SK-N-SH (cell line): ENCODE measurements at places on chromosomes 13 and 19.

- no peak for DNase-seq
Observed at GRCh38 chr13:32211813-32212212, 103.3 kb downstream of the ZAR1L start.

DNA sequence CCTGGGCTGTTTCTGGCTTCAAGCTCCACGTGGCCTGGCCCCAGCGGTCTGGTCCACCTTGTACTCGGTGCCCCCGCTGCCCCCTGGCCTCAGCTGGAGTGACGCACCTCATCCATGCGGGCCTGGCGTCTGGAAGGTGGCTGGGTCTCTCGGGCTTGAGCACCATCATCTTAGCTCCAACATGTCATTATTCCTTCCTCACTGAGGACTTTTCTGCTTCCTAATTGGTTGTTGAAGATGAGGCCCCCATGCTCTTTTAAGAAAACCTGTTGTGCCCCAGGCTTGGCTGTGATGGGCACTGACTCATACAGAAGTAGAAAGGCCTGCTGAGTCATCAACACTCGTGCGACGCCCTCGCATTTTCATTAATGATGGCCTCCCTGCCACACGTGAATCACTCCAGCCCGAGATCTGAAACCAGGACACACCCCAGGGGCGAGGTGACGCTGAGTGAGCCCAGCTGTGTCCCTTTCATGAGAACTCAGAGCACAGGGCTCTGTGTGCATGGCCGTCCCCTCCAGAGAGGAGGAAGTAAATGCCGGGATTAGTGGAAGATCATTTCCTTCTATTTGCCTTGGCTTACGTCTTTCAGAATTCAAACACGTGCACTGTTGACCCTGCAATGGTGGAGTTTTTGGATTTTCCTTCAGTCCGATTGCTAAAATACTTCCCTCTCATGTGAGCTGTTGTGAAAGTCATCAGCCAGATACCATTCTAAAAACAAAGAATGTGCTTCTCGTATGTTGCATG lies 14.0 kb upstream of the GJA3 start:
- no peak for DNase-seq

- DNase-seq: no peak
Observed at GRCh38 chr13:34208336-34208735, 390.4 kb downstream of the RFC3 start.

- no peak for DNase-seq
Observed at GRCh38 chr13:45811891-45812694, 39.5 kb downstream of the SIAH3 start.

DNA sequence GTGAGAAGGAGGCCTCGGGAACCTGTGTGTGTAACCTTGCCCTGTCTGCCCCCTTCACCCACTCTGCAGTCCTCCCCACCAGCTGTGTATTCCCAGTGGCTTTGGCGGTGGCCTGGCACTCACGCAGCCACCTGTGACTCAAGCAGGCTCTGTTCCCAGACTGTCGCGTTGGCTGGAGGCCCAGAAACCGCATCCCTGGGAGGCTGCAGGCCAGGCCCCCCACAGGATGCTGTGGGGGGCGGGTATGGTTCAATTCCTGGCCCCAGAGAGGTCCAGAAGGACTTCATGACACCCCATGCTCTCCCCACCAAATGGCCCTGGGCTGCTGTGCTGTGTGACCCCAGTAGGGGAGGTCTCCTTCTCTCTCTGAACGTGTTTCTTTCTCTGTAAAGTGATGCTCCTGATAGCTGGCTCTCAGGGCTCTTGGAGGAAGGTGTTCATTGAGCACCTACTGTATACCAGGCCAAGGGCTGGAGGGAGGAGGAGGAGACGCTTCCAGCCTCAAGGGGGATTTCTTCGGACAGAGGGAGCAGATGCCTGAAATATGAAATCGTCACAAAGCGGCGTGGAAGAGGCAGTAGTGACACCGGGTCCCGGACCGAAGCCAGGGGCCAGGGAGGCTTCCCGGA lies 1.9 kb upstream of the LINGO3 start:
- DNase-seq: peak; percentile 79

DNA sequence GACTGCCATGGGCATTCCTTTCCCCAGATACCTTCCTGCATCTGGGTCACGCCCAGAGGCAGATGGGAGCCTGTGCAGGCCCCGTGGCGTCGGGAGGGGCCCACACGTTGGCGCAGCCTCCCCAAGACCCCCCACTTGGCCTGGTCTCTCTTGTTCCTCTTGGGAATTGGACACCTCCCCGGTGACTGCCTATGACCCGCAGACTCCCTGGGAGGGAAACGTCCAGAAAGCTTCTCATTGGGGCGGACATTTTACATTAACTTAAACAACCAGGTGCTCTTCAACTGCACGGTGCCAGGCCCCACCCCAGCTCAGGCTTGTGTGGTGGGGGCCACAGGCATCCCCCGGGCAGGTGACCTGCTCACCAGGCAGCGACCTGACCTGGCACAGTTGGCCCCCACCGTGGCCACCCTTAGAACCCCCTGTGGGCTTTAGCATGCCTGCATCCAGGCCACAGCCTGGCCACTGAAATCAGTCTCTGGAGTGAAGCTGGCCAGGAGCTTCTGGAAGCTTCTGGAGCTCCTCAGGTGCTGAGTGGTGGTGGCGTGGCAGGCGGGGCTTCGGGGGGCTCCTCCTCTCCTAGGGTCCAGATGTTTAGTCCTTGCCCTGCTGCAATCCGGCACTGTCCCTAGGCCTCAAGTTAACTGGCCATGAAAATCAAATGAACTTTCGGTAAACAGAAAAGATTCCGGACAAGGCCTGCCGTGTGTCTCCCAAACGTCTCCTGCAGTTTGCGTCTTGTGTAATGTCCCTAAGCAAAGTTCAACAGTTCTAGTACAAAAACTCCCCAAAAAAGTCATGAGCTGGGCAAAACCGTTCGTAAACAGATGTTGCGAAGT lies 8.5 kb upstream of the PROZ start:
- DNase-seq: no peak

DNA sequence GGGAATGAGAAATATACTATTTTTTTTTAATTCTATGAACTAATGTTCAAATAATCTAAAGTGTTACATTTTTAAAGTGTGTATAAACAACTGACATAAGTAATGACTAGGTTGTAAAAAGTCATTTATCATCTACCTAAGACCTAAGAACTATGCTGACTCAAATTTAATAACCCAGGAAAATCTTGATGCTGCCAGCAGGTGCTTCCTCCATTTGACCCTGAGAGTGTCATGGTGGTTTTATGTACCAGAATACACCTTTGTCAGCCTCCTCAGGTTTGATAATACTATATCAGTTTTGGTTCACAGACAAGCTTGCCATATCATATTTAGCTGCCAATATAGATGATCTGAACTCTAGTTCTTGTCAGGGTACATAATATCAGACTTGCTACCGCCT lies 1151.2 kb downstream of the PCDH17 start:
- DNase-seq: no peak

DNA sequence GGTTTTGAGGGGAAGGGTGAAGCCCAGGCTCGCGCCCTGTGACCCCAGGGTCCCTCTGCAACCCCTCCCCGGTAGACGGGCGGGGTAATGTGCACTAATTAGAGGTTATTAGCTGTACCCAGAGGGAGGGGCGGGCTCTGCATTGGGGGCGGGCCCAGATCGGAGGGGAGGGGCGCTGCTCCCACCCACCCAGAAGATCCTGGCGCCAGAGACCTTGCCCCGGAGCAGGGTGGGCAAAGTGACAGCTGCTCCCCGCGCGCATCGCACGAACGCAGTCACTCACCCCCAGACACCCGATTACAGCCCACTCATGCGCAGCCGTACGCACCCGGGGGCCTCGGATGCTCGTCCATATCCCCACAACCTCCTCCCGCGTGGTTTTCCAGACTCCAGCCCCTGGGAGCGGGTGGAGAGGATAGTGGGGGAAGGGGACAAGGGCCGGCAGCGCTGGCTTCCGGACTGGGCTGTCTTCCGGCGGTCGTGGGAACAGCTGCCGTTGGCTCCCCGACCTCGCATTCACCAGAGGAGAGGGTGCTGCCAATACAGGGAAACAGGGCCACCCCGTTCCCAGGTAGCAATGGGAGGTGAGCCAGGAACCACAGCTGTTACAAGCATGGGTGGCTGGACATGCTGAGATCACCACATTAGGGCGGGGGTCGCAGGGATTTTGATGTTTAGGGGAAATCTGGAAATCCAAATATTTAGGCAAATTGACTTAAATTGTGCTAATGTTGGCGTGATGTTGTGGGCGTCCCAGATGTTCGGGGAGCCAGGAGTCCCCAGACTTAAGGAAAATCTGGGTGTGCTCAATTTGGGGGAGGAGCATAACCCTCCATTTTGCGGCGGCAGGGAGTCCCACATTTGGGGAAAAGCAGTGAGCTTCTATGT lies 2.9 kb upstream of the HOOK2 start:
- DNase-seq: peak; percentile 76

GRCh38 chr13:87078947-87079795 lies 592.0 kb upstream of the SLITRK5 start:
- DNase-seq: no peak

- no peak for DNase-seq
Observed at GRCh38 chr13:113499936-113500335, 9.4 kb upstream of the DCUN1D2 start.

DNA sequence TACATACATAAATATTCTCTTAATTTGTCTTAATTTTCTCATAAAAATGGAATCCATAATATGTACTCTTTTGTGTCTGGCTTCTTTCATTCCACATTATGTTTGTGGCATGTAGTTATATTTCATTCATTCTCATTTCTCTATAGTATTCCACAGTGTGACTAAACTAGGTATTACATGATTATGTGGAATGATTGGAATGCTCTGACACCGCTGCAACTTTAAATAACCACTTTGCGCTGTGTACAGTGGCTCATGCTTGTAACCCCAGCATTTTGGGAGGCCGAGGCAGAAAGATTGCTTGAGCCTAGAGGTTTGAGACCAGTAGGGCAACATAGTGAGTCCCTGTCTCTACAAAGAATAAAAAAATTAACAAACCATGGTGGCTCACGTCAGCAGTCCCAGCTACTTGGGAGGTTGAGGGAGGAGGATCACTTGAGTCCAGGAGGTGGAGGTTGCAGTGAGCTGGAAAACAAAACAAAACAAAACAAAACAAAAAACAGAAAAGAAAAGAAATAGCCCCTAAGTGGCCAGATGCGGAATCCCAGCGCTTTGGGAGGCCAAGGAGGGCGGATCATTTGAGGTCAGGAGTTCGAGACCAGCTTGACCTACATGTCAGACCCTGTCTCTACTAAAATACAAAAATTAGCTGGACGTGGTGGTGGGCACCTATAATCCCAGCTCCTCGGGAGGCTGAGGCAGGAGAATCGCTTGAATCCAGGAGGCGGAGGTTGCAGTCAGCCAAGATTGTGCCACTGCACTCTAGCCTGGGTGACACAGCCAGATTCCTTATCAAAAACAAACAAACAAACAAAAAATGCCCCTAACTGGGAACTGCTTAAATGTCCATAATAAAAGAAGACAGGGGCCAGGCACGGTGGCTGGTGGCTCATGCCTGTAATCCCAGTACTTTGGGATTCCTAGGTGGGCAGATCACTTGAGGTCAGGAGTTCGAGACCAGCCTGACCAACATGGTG lies 8.0 kb upstream of the SAE1 start:
- DNase-seq: no peak

- DNase-seq: no peak
Observed at GRCh38 chr13:111554539-111555267, 234.3 kb downstream of the TEX29 start.

GRCh38 chr13:21095311-21095710 lies 33.9 kb upstream of the LATS2 start:
- no peak for DNase-seq

DNA sequence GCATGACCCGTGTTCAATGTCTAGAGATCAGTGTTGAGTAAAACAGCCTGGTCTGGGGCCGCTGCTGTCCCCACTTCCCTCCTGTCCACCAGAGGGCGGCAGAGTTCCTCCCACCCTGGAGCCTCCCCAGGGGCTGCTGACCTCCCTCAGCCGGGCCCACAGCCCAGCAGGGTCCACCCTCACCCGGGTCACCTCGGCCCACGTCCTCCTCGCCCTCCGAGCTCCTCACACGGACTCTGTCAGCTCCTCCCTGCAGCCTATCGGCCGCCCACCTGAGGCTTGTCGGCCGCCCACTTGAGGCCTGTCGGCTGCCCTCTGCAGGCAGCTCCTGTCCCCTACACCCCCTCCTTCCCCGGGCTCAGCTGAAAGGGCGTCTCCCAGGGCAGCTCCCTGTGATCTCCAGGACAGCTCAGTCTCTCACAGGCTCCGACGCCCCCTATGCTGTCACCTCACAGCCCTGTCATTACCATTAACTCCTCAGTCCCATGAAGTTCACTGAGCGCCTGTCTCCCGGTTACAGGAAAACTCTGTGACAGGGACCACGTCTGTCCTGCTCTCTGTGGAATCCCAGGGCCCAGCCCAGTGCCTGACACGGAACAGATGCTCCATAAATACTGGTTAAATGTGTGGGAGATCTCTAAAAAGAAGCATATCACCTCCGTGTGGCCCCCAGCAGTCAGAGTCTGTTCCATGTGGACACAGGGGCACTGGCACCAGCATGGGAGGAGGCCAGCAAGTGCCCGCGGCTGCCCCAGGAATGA lies 1.5 kb upstream of the CEACAM5 start:
- peak; percentile 79 for DNase-seq

- DNase-seq: no peak
Observed at GRCh38 chr19:38120471-38121025, 103.5 kb downstream of the DPF1 start.

- DNase-seq: no peak
Observed at GRCh38 chr19:38248421-38248820, 7.8 kb downstream of the PPP1R14A start.

DNA sequence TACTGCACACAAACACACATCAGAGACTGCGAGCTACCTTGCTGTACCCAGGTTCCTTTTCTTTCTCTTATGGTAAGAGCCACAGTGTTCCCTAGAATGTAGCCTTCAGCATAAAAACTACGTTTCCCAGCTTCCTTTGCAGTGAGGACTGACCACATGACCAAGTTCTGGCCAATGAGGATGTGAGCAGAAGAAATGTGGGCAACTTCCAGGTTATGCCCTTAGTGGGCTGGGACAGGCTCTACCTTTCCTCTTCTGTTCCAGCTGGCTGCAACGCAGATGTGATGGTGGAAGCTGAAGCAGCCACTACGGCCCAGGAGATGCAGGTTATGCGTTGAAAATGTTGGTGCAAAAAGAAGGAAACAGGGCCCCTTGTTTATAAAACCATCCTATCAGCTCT lies 27.5 kb downstream of the VRK3 start:
- DNase-seq: peak; percentile 78
